ENCODE measurements at places on chromosomes 3 and 15.

DNA sequence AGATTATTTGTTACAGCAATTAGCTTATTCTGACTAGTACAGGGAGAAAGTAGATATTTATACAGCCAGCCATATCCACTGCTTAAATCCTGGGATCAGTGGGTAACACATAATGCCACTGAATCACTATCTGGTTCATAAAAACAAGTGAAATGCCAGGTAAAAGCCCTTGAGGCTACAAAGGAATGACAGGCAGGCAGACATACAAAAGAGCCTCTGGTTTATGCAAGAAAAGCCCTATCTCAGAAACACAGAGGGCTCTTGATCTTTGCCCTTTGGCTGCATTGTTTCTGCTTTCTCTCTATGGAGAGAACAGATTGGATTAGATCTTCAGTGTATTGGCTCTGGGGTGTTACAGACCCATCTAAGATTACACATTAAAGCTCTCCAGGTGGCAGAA, 115.4 kb upstream of the GADL1 start:
- peak; percentile 56 for DNase-seq

DNA sequence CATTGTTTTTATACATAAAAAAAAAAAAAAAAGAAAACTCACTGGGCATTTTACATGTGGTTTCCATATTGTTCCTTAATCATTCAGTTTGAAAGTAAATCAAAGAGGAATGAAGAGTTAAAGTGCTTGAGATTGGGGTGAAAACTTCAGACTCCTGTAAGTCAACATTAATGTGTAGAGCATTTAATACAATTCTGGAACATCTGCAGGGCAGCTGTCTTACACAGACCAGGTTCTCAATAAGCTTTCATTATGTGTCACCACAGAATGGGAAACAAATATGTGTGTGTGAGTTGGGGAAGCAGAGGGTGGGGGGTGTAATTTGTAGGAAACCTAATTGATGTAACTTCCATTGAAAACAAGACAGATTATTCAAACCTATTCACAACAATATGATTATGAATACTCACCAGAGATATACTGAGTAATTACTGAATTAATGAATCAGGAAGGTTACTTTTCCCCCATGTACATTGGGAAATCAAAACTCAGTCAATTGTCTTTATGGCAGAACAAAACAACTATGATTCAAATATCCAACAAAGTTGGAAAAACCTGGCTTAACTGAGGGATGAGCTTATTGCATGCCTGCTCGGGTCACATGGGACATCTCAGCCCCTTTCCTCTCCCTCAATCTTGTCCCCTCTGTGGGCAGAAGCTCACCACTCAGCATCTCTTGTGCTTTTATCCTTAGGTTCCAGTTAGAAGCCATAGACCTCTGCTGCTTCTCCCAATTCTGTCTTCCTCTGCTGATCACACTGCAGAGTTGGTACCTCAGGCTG, 281.2 kb upstream of the THBS1 start:
- no peak for DNase-seq

DNA sequence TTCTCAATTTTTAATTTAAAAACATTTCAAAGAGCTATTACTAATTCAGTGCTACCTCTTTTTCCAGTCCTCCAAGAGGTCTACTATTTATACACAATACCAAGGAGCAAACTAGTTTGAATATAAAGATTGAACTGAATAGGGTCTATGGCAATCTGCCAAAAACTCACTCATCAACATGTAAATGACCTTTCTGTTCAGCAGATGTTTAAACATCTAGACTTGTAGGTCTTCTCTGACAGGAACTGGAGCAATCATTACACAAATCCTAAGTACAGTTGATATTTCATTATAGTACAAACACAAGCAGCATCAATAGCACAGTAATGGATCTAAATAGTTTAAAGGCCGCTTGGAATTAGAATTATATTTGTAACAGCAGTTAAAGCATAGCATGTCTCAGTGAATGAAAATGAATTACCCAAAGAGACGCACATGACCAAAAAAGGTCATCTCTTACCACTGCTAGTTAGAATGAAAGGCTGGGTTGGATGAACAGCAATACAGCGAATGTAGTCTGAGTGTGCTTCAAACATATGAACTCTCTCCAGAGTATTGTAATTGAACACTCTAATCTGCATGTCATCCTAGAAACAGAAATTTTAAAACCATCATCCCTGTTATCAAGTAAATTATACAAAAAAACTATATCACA, 10.7 kb downstream of the COPB2 start:
- DNase-seq: no peak

- DNase-seq: no peak
These were observed 3.7 kb downstream of the ACVR2B start for GRCh38 chr3:38457111-38458003.

DNA sequence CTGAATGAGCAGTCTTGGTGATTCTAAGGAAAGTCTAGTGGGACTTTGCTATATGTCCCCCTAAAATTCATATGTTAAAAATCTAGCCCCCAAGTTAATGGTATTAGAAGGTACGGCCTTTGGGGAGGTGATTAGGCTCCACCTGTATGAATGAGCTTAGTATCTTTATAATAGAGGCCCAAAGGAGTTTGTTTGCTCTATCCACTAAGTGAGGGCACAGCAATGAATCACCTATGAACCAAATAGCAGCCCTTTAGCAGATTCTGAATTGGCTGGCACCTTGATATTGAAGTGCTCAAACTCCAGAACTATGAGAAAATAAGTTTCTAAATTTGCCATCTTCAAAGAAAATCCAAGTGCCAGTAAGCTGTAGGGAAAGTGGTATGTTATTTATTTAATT, 187.9 kb downstream of the SUCNR1 start:
- DNase-seq: peak; percentile 16

GRCh38 chr3:188900421-188900951, 271.3 kb upstream of the TPRG1 start:
- DNase-seq: peak; percentile 82

- peak; percentile 65 for DNase-seq
These were observed 43.7 kb downstream of the ANKRD28 start for GRCh38 chr3:15754047-15754446.

GRCh38 chr15:42385206-42385979, 26.1 kb downstream of the CAPN3 start:
- peak; percentile 74 for DNase-seq

DNA sequence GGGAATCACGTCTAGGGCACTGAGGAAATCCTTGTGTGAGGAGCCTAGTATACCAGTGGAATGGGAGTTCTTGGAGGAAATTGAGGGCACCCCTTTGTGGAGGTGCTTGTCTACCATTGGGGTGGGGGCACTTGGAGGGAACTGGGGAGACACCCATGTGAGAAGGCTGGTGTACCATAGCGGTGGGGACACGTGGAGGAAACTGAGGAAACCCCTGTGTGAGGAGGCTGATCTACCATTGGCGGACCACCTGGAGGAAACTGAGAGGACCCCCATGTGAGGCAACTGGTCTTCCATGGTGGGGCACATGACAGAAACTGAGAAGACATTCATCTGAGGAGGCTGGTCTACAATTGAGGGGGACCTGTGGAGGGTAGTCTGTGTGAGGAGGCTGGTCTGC, 164.5 kb downstream of the FBLN2 start:
- no peak for DNase-seq
